G401 (cell line): ENCODE measurements at places on chromosomes 6 and 20.

- no peak for DNase-seq
These were observed 86.9 kb downstream of the QKI start for GRCh38 chr6:163501439-163501838.

DNA sequence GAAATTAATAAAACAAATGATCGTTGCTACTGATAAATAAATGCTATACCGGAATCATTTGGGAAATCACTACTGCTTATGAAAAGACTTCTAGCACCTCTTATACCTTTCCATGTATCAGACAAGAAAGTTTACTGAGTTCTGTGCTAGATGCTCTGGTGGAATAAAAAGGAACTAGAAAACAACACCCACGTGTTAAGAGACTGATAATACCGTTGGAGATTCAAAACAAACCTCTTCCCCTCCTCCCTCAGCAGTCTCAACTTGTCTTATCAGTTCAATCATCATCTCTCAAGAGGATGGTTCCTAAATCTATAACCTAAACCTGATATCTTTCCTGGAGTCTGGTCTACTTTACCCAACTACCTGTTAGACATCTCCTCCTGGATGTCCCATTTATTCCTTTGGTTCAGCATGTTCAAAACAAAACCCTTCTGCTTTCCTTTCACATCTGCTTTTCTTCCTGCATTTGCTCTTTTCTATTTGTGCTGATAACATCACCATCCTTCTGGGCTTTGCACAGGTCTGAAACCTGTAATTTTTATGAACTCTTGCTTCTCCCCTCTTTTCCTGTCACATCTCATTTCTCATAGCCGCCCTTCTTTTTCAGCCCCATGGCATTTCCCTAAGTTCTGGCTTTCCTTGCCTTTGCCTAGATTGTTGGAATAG lies 122.2 kb downstream of the COL19A1 start:
- DNase-seq: no peak

DNA sequence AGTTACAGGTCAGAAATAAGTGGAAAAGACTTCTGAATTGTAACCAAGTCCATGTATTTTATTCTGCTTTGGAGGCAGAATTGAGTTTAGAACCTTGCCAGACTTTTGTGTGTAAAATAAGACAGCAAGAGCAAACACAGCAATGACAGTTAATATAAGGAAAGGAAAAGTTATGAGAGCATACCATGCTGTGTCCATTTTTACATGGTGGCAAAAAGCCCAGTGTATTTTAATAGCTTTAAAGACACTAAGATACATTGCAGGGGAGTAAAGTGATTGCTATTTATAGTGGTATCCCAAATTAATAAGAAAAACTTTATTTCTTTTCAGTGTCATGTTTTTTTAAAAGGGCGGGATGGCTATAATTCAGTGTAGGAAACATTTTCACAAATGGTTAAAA lies 45.2 kb downstream of the CDC5L start:
- DNase-seq: no peak

DNA sequence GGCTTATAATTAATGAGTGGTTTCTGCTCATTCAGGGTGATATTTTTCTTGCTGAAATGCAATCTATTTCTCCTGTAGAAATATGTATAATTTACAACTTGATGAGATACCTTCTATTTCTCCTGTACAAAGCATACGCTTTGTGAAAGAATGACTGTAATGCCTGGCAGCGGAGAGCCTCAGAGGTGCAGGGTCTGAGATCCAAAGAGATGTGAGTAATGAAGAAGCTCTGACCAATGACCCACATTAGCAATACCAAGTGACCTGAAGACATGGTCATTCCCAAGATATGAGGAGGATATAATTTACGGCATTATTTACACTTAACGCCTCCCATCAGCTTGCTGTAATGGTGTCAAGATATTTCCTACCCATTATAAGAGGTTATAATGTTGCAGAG lies 98.4 kb upstream of the RAB32 start:
- DNase-seq: no peak

DNA sequence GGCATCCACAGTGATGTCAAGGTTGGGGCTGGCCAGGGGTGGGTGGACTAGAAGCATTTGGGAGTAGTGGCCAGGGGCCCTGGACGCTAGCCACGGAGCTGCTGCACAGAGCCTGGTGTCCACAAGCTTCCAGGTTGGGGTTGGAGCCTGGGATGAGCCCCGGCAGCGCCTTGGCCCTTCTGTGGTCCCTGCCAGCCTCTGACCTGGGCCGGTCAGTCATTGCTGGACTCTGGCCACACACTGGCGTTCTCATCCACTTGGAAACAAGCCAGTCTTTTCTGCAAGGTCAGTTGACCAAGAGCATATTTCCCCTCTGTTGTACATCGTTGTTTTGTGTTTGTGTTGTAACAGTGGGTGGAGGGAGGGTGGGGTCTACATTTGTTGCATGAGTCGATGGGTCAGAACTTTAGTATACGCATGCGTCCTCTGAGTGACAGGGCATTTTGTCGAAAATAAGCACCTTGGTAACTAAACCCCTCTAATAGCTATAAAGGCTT lies 8.4 kb downstream of the PSMA7 start:
- DNase-seq: no peak

GRCh38 chr6:130574146-130574545 lies 208.3 kb downstream of the TMEM200A start:
- DNase-seq: no peak

DNA sequence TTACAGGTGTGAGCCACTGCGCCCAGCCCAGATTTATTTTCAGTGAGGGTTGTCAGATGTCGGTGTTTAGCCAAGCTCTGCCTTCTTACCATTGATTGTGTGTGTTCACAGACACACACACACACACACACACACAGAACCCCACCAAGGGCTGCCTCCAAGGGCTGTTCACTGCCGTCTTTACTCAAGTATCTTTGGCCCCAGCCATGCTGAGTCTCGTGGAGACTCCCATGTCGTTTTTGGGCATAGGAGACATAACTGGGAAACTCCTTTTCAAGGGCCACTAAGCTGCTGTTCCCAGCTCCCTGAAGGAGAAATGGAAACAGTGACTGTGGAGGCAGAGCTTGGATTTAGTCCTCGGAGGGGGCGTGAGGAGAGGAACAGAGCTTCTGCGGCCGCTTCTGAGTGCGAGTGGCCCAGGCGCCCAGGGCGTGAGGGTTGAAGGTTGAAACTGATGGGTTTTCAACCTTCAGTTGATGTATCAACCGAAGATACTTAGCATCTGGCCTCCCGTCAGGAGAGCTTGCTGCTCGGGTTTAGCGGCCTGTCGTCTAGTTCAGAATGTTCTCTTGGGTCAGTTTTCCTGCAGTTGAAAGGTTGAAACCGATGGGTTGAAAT lies 243.6 kb downstream of the TTLL2 start:
- no peak for DNase-seq

GRCh38 chr6:4320860-4321259 lies 185.5 kb upstream of the ECI2 start:
- DNase-seq: no peak

DNA sequence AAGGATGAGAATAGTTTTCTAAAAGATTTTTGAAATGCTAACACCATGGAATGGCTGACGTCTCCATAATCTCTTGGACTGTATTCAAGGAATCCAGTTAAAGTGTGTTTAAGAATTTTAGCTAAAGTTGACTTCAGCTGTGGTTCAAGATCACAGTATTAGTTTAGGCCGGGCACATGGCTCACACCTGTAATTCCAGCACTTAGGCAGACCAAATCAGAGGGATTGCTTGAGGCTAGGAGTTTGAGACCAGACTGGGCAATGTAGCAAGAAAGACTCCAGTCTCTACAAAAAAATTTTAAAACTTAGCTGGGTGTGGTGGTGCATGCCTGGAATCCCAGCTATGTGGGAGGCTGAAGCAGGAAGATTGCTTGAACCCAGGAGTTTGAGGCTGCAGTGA lies 68.2 kb downstream of the RFPL4B start:
- no peak for DNase-seq

- no peak for DNase-seq
These were observed 904 bp downstream of the MDFI start for GRCh38 chr6:41638935-41639808.

GRCh38 chr6:82766476-82766875 lies 299.2 kb downstream of the UBE3D start:
- DNase-seq: no peak

DNA sequence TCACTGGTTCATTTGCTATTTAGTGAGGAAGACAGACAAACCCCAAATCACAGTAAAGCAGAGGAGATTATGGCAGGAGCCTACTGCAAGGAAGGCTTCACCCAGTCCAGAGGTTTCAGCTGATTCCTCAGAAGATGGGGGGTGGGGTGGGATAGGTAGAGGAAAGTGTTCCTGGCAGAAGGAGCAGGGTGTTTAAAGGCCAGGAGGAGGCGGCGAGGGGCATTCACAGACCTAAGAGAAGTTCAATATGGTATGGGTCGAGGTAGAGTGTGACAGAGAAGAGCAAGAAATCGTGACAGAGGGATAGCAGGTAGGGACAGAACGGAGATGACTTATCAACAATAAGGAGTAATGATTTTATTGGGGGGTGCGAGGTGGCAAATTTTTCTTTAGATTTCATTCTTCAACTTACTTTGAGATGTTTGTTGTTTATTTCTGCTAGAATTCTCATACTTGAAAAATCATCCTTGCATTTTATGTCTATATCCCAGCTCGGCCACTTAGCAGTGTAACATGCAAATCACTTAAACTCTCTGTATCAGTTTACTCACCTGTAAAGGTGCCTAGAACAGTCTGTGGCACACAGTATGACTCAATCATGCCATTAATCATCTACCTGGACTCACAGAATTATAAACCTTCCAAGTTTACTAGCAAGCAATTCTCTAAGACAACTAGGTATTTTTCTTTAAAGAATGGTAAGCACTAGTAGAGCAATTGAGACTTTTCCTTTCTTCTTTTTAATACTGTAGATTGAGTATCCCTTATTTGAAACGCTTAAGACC lies 176.7 kb downstream of the REV3L start:
- no peak for DNase-seq

- DNase-seq: no peak
These were observed 7.2 kb downstream of the PKIG start for GRCh38 chr20:44589537-44589936.

- no peak for DNase-seq
These were observed 98.0 kb downstream of the ERMARD start for GRCh38 chr6:169849396-169849795.

DNA sequence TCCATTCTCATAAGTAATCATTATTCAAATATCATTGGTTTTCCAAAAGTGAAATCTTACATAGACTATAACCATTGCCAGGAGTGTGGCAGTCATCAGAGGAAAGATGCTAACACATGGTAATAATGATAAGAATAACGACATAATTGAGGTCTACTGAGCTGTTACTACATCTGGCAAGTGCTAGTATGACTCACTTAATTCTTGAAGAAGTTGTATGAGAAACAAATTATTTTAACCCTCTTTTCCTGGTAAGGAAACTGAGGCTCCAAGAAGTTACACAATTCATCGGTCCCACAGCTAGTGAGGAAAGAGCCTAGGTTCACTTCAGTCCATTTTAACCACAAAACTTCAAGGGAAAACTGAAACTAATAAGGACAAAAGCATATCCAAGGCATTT lies 335.6 kb upstream of the BTBD3 start:
- DNase-seq: no peak

DNA sequence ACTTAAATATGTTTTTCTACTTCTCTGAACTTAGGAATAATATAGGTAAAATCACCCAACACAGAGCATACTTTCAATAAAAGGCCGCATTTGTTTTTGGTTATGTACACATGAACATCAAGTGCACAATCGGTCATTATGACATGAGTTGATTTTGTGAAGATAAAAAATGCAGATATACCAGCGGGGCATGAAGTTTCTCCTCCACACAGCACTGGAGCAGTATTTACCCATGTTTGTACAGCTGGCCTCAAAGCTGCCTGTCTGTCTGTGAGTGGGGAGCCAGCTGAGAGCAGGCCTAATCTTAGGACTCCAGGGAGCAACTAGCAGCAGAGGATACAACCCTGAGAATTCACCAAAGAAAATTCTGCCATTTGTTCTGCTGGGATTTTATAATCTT lies 206.5 kb downstream of the TPBG start:
- DNase-seq: no peak

DNA sequence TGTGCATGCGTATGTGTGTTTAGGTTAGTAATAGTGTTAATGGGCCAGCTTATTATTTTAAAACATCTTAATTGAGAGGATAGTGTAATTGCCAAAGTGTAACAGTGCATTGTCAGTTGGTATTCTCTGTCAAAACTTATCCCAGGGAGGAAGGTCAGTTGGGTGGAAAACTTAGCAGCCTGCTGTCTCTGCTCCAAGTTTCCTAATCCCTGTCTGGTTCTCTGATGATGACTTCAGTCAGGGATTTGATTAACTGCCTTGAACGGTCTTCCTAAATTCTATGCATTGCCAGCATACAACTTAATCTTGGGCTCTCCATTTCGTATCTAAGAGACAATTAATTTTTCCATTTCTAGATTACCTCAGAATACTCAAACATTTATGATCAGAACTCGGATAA lies 51.1 kb downstream of the L3MBTL3 start:
- DNase-seq: no peak

DNA sequence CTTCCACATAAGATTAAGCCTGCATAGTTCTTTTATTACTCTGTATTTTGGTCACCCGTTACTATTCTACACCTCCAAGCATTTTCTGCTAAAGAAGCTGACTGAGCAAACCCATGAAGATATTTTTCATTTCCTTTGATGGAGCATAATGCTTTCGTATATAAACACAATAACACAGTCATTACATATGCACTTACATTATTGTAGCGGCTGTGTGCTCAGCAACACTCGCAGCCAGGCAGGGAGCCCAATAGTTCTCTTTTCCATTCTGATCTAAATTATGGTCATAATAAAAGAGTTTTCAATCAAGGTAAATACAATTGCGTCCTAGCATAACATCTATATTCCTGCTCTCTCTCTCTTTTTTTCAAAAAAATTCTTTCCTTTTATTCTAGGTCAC lies 69.6 kb upstream of the TFB1M start:
- DNase-seq: no peak

DNA sequence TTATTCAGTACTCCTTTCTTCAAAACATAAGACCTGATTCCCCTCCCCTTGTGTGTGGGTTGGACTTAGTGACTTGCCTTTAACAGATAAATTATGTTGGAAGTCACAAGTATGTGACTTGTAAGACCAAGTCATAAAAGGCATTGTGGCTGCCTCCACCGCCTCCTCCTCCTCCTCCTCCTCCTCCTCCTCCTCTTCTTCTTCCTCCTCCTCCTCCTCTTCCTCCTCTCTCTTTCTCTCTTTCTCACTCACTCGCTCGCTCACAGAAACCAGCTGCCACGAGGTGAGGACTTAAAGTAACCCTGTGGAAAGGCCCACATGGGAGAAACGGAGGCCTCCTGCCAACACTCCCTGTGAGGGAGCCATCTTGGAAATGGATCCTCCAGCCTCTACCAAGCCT lies 64.0 kb downstream of the NCR2 start:
- DNase-seq: no peak

GRCh38 chr6:159943101-159943632 lies 25.7 kb upstream of the IGF2R start:
- no peak for DNase-seq

DNA sequence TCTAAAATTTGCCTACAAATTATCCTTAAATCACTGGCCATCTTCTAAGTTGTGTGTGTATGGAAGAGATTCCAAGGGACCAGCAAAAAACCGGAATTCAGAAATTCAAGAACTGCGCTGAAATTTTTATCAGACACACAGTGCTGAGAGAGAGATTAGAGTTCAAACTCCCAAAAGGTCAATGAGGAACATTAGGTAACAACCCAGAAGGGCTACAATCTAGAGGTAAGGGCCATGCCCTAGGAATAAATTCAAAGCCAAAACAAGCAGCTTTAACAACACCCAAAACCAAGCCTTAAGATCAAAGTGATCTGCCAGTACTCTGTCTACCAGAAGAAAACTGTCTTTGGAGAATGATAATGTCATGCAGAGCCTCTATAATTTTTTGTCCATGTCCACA lies 17.8 kb downstream of the SRSF12 start:
- DNase-seq: no peak
